ENCODE measurements at places on chromosomes 13 and 19.

DNA sequence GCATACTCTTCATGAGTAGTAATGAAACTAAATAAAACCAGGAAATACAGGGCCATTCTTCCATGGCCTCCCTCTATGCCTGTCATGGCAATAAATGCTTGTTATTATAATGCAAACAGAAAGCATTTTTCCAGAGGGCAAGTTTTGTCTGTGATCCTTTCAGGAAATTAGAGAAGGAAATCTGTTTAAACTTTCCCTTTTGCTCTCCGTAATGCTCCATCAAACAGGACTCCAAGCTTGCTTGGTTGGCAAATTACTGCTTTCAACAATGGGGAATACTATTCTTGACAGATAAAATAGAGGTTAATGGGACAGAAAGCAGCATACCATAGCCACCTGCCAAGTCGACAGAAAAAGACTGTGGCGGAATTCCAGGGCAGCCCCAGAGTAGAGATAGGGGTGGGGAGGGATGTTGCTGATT, 252.5 kb downstream of the LHFPL6 start:
- no peak for DNase-seq

DNA sequence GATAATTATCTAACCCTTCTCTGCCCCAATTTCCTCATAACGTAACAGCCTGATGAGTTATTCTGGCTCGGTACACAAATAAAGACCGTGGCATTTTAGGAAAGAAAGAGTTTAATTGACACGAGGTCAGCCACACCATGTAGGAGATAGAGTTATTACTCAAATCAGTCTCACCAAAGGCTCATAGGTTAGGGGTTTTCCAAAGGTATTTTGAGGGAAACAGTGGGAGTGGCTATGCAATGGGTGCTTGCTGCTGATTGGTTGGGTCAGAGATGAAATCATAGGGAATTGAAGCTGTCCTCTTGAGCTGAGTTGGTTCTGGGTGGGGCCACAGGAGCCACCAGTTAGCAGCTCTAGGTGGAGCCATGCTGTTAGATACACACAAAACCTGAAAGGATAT, 137.5 kb downstream of the FREM2 start:
- no peak for DNase-seq

DNA sequence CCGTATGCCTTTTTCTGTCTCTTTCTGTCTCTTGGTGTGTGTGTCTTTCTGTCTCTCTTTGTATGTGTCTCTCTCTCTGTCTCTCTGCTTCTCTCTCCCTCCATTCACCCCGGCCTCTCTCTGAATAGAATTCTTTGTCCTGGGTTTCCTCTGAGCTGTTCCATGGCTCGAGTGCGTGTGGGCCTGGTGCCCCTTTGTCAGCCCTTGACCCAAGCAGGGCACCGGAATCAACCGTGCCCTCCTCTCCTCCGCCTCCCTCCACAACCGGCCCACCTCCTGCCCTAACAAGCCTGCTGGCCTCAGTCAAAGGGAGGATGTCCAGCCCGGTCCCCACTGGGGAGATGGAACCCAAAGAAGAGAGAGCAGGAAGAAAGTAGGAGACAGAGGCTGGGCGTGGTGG, 3.2 kb downstream of the AXL start:
- DNase-seq = no peak

DNA sequence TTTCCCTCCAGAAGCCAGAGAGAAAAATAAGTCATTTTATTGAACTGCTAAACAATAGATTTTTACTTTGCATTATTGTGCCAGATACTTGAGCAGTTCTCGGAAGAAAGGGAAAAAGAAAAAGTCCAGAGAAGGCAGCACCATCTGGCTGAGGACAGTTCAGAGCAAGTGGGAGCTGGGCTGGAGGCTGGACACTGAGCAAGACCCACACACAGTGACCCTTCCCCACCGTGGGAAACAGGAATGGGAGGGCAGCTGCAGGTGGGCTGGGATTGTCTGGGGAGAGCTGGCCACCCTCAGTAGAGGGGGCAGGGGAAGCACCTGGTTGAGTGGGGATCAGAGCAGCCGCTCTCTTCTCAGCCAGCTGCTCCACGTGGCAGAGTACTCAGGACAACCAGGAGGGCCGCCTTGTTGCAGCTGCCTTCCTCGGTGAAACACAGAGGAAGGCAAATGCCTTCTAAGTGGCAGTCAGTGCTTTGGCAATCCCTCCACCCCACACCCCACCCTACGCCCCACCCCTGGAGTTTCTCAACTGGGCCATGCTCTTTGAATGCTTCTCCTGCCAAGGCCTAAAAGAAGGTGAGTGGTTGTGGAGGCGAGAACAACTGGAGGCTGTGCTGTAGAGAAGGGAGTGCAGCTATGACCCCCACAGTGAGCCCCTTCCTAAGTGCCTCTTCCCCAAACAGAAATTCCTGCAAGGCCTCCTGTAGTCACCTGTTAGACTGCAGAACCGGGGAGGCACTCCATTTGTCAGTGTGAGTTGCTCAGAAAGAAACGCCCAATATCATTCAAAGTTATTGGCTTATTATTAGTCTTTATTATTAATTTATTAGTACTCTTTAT, 179.3 kb downstream of the ZIC5 start:
- DNase-seq = no peak

DNA sequence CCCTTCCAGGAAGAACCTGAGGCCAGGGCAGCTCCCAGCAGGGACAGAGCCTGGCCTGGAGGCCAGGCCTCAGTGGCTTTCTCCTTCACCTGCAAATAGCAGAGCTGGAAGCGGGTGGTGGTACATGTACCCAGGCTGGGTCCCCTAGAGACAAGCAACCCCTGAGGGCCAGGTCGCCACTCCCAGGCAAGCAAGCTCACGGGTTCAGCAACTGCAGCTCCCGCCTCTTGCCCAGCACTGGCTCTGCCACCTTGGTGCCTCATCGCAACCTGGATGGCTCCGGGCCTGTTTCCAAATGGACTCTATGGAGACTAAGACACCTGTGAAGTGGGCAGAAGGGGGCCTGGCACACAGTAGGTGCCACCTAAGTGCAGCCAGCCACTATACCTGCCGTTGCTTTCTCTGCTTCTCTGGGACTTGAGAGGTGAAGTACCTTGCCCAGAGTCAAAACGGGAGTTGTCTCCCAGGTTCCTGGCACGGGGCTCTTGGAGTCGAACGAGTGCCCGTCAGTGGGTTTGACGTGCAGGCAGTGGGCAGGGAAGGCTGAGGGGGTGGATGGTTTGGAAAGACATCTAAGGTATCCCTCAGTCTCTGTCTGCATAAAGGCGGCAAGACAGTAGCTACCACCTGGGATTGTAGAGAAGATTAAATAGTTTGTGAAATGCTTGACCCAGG, 2.4 kb upstream of the PLPP2 start:
- no peak for DNase-seq
